ENCODE measurements at places on chromosomes 7 and 10.
A peak's percentile ranks its signal among the peaks of the same experiment; 100 is the strongest.

- DNase-seq, result no peak
Measured at GRCh38 chr10:87918254-87918859, 54.9 kb downstream of the PTEN start.

DNA sequence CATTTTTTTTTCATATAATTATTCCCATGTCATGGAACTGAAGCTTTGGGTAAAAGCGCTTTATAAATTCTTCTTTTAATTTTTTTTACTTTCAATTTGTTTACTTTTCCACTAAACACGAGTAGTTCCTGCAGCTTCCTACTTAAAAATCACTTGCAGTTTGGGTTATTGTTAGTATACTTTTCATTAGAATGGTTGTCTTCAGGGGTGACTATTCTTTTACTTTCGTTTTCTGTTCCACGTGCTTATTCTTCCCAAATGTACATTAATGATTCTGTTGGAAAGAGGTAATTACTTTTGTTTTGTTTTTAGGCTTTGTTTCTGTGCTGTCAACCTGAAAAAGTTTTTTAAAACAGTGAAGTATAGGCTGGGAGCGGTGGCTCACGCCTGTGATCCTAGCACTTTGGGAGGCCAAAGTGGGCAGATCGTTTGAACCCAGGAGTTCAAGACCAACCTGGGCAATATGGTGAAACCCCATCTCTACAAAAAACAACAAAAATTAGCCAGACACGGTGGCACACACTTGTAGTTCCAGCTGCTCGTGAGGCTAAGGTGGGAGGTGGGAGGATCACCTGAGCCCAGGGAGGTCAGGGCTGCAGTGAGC lies 5.2 kb upstream of the CFAP69 start:
- DNase-seq, result no peak

DNA sequence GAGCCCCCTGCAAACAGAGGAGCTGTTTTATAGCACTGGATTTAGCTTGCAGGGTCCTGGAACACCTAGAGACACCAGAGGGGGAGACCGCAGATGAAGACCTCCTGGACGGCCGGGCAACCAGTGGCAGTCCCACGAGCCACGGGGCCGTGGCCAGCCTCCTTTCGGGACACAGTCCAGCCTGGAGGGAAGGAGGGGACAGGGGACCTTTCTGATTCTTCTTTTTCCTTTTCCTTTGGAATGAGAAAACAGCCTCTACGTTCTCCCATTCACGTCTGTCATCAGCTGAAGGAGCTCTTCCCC lies 35.4 kb upstream of the FAM20C start:
- no peak for DNase-seq

DNA sequence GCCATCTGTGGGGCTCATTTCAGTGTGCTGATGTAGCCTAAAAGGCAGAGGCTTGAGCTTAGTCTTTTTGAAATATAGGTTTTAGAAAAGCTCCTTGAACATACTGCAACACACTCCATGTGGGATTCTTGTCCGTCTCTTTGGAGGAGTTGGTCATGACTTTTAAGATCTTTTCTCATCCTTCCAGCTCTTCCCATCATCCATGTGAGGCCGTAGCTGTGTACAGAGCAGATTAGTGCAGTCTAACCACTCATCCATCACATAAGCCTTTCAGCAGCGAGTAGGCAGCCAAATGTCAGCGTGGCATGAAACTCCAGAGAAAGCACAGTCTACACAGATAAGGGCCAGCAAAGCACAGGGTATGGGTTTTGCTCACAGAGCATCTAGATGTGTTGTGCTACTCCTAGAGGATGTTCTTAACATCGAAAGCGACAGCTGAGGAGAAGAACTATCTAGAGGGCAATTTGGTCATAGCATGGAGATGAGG lies 28.1 kb upstream of the NPVF start:
- no peak for DNase-seq

DNA sequence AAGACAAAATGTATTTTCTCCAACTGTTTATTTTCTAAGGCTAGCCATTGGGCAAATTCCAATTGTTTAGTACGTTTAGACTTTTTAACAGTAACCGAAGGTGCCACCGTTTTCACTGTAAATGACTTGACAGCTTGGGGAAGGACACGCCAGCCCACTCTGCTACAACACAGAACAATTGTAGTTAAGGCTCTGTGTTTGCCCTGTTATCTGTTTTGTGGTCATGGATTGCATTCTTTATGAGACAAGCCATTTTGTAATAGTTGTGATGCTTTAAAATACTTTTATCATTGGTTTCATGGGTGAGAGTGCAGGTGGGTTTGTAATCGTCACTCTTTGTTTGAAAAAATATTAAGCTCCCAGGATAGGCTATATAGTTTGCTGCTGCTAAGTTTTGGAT lies 6.6 kb upstream of the PITRM1 start:
- no peak for DNase-seq

GRCh38 chr7:44757739-44758138 lies 9.1 kb downstream of the ZMIZ2 start:
- DNase-seq, result no peak

DNA sequence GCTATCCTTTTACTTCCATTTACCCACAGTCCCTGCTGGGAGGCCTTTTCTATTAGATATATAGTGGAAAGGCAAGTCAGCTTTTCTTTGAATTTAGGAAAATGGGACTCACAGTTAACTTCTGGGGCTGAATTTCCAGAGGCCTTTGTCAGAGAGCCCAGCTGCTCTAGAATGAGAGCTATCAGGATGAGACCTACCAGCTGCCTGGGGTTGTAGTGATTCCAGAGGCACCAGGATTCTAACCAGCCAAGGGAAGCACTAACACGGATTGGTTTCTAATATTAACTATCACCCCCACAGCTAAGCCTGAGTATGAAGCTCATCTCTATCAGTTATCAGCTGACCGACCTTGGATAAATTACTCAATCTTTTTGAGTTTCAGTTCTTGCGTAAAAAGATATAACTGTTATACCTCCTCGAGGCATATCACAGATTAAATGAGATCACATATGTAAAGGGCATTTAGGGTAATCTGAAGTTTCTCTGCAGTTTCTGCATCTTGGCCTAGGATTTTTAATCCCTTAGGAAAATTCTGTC lies 56.6 kb upstream of the CALD1 start:
- no peak for DNase-seq

GRCh38 chr10:125021686-125022344 lies 79.9 kb downstream of the ZRANB1 start:
- no peak for DNase-seq

GRCh38 chr10:33428682-33429081 lies 94.2 kb upstream of the NRP1 start:
- DNase-seq, result no peak

GRCh38 chr10:86813101-86813500 lies 56.7 kb downstream of the BMPR1A start:
- DNase-seq, result no peak

- DNase-seq, result no peak
Measured at GRCh38 chr10:11159543-11160215, 142.0 kb downstream of the CELF2 start.

DNA sequence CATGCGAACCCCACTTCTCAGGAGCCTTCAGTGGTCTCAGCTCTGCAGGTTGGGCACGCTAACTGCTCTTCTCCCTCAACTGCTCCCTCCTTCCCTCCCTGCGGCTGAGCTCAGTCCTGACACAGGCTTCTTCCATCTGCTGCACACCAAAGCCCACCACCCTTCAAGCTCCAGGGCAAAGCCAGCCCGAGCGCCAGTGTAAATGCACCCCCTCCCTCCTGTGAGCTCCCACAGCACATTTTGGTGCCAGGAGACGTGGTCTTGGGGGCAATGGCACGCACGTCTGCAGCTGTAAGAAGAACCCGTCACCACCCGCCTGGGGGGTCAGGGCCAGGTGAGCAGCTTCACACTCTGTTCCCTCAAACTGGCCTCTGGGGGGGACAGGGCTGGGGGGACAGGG lies 15.9 kb downstream of the VIPR2 start:
- DNase-seq, result no peak

GRCh38 chr7:105279688-105280007 lies 109.1 kb downstream of the SRPK2 start:
- DNase-seq, result no peak

- no peak for DNase-seq
Measured at GRCh38 chr10:644076-644942, 45.2 kb downstream of the DIP2C start.

DNA sequence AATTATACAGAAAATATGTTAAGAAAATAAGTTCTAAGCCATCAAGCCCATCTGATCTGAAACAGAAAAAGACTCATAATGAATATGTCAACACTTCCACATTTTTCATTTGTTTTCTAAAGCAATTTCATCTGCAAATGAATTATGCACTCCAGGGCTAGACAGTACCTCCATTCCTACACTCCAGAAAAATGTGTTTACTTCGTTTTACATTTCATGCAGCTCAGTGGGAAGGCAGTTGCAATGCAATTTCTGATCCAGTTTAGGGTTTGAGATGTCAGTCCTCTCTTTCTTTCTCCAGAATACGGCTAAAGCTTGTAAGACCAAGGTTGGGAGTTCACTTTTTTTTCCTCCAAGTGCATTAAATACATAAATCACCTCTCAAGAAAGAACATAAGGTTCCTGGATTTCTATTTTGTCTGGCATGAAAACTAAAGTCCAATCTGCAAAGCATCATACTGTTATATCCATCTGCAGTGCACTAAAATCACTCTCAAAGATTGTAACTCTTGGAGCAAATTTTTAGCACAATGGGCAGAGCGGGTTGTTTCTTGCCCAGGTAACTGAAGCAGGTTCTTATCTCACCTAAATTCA lies 348.8 kb upstream of the C7orf33 start:
- no peak for DNase-seq

GRCh38 chr10:69957241-69957885 lies 95.3 kb upstream of the MACROH2A2 start:
- no peak for DNase-seq

DNA sequence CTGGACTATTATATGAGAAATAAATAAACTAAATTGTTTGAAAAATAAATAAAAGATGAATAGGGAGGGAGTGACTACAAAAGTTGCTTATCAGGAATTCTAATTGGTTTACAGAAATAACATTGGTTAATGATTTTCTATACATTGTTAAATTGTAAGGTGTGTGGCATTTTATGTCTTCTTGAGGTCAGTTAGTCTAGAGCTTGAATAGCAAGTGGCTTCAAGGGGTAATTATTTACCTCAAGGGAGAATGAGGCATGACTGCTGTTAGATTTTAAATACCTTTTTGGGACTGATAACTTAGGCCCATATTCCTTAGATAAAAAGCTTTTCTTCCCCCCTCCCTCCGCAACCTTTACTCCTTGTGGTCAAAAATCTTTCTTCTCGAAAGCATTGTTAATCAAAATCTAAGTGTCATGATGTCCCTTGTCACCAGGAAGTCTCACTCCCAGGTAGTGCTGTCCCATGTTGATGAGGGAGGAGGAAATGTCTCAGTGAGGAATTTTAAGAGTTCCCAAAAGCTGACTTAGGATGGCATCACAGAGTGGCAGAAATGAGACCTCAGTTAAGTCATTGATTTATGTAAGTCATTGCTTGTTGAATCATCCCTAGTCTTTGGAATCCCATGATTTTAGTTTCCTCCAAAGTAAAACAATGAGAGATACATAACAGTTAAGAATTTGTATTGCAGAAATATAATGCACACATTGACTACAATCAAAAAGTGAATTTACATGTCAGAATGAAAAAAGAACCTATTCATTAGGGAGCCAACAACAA lies 71.5 kb downstream of the MAPK8 start:
- DNase-seq, result no peak

GRCh38 chr10:121440461-121440860 lies 157.8 kb downstream of the FGFR2 start:
- no peak for DNase-seq

GRCh38 chr10:77844713-77845445 lies 81.7 kb downstream of the DLG5 start:
- DNase-seq, result no peak

GRCh38 chr7:103025341-103025740 lies 49.3 kb downstream of the FBXL13 start:
- DNase-seq, result no peak

GRCh38 chr7:90681336-90682022 lies 85.4 kb downstream of the CDK14 start:
- DNase-seq, result no peak

GRCh38 chr7:69130396-69130795 lies 467.9 kb upstream of the AUTS2 start:
- no peak for DNase-seq

- no peak for DNase-seq
Measured at GRCh38 chr7:123439191-123439590, 95.2 kb downstream of the IQUB start.

- no peak for DNase-seq
Measured at GRCh38 chr7:107043921-107044346, 571 bp upstream of the PRKAR2B start.

GRCh38 chr10:109962247-109962646 lies 38.9 kb upstream of the XPNPEP1 start:
- no peak for DNase-seq

GRCh38 chr10:112214298-112214926 lies 30.8 kb upstream of the GPAM start:
- DNase-seq, result no peak

- peak; percentile 29 for DNase-seq
Measured at GRCh38 chr7:142412551-142413193, 154.8 kb upstream of the PRSS58 start.

GRCh38 chr10:125411724-125412123 lies 251.4 kb upstream of the CTBP2 start:
- no peak for DNase-seq

DNA sequence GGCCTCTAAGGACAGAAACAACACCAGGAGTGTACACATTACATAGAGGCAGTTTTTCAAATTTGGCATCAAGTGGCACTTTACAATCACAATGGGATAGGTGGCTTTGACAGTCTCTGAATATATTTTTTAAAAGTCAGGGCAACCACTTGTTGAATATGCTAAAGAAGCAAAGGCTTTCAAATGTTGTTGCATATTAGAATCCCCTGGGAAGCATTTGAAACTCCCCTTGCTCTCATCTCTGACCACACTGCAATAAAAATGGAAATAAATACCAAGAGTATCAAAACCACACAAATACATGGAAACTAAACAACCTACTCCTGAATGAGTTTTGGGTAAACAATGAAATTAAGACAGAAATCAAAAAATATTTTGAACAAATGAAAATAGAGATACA lies 106.5 kb upstream of the RAB11FIP2 start:
- DNase-seq, result no peak

GRCh38 chr7:108122181-108122580 lies 8.0 kb downstream of the LAMB4 start:
- DNase-seq, result no peak

DNA sequence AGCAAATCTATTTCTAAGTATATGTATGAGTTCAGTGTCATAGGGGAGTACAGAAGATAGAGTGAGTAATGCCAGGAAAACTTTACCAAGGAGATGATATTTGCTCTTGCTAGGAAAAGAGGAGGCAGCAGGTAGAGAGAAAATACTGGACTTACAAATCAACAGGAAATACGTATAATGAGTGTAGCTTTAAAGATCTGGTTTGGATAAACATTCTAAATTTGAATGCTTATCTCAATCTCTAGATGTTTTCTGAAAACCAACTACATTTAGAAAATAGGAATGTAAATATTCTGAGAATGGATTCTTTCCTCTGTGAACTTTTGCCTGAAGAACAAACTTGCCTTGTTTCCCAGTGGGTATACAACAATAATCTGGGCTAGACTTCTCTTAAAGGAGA lies 46.9 kb upstream of the GNAI1 start:
- no peak for DNase-seq

GRCh38 chr10:25023278-25023677 lies 6.9 kb downstream of the THNSL1 start:
- no peak for DNase-seq
